ENCODE measurements at places on chromosomes 11 and 22.

GRCh38 chr22:50628543-50629134, 687 bp upstream of the ARSA start:
- DNase-seq, result no peak

DNA sequence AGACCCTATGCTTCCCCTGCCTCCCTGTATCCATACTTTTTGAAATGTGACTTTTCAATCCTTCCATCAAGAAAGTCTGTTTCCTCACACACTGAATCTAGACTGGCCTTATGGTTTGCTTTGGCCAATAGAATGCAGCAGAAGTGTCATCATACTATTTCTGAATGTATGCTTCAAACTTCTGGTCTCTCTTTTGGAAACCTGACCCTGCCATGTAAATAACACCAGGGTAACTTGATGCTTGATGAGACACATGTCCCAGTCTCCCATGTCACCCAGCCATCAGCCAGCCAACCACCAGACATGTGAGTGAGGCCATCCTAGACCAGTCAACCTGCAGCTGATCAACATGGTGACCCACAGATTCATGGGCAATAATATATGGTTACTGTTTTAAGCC, 29.7 kb upstream of the CAVIN3 start:
- no peak for DNase-seq

DNA sequence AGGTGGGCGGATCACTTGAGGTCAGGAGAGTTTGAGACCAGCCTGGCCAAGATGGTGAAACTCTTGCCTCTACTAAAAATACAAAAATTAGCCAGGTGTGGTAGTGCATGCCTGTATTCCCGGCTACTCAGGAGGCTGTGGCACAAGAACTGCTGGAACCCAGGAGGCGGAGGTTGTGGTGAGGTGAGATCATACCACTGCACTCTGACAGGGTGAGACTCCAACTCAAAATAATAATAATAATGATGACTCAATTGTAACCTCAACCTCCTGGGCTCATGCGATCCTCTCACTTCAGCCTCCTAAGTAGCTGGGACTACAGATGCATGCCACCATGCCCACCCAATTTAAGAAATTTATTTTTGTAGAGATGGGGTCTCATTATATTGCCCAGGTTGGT, 15.6 kb upstream of the CHRNA10 start:
- DNase-seq, result no peak

DNA sequence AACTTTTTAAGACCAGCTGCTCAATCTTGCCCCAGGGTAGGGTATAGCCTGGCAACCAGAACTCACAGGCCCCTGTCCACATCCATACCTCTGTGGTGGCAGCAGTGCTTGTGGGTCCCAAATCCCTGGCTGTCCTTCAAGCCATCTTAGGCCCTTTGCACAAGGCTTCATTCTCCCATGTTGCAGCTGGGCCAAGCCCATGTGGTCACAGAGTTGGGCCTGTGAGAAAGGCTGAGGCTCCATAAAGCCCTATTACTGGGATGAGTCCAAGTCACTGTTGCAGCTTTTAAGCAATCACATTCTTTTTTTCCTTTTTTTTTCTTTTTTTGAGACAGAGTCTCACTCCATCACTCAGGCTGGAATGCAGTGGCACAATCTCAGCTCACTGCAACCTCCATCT, 47.9 kb upstream of the SLC25A1 start:
- no peak for DNase-seq

DNA sequence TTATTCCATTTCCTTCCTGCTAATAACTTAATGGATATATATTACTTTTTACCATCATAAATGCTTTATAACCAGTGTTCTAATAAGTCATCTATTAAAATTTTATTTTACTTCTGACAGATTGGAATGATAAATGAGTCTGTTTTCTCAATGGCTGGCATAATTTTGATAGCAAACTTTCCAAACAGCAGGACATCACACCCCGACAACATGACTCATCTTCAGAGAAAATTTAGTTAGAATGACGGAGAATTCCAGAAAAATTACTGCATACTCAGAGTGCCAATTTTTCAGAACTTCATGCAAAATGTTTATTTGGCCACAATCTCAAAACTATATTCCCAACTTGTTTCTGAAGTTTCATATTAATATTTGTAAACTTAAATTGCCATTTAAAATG, 174.4 kb downstream of the SWAP70 start:
- no peak for DNase-seq

DNA sequence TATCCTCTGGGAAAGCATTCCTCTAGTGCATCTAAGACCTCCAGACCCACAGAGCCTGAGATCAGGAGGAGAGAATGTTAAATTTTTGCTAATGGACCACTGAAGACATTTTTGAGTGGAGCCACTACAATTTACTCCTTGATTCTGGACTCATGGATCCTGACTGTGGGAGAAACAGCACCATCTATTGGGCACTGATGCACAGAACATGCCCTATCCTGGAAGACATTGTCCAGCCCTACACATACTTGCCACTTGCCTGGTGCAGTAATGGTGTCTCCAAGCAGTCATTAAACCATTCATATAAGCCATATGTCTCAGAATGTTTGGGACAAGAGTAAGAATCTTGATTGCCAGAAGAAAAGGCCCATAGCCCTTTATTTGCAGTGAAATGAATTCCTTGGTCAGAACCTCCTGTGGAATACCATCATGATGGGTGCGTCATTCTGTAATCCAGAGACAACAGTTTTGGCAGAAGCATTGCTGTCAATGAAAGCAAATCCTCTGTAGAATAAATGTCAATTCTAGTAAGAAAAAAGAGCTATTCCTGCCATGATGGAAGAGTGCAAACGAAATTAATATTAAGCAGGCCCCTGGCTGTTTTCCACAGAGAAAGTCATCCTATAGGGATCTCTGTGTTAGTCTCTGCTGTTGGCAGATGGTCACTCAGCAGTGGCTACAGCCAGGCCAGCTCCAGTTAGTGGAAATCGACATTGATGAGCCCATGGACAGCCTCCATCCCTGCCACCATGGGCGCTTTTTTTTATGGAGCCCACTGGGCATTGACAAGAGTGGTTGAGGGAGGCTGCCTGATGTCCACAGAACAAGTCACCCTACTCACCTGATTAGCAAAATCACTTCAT, 43.5 kb downstream of the GGTLC2 start:
- DNase-seq, result no peak

GRCh38 chr11:110172468-110173065, 79.4 kb downstream of the ZC3H12C start:
- DNase-seq, result no peak

GRCh38 chr22:30521368-30522156, 16.1 kb upstream of the SEC14L4 start:
- DNase-seq, result no peak

- DNase-seq, result no peak
These were observed 40.0 kb downstream of the COMMD9 start for GRCh38 chr11:36249246-36249645.

GRCh38 chr11:6405846-6406245, 13.0 kb downstream of the APBB1 start:
- DNase-seq, result no peak

DNA sequence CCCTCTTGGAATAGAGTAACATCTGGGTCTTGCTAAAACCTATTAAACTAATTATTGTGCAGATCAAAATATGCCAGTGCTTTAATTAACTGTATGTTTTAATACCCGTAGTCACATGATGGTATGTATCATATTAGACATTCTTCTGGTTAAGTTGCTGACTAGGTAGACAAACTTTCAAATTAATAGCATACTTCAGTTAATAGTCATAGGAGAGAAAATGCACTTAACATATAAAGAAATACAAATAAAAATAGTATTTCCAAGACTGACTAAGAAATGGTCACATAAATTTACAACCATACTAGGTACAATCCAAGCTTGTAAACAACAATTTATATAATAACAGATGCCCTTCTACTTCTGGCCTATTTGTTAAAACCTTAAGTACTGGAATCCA, 7.6 kb upstream of the EXPH5 start:
- DNase-seq, result no peak

- DNase-seq, result no peak
These were observed 42.5 kb downstream of the LARGE2 start for GRCh38 chr11:45964911-45965389.

GRCh38 chr11:114078423-114078822, 18.9 kb downstream of the ZBTB16 start:
- no peak for DNase-seq

DNA sequence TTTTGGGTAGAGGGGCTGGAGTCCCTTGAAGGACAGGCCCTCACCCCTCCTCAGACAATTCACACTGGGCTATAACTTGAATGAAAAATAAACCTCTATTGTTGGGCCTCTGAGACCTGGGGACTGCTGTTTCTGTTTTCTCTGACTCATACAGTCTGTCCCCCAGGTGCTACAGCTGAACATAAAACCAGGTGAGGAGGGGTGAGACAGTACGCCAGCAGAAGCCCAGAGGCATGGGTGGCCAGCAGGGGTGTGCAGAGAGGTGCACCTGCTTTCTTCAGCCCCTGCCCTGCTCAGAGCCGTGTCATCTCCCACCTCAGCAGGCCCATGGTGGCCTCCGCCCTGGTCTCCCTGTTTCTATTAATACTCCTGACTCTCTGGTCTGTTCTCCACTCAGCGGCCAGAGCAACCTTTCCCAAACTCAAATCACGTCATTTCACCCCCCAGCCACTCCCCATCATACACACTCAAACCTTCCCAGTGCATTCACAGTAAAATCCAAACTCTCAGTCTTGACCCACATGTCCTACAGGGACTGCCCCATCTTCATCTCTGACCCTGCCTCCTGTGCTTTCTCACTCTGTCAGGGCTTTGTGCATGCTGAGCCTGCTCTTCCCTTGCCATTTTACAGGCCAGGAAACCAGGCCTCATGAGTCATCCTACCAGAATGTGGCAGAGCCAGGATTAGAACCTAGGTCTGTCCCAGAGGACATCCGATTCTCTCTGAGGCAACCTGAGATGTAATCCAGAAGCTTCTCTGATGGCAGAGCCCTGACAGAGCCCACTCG, 5.4 kb upstream of the IL2RB start:
- no peak for DNase-seq

DNA sequence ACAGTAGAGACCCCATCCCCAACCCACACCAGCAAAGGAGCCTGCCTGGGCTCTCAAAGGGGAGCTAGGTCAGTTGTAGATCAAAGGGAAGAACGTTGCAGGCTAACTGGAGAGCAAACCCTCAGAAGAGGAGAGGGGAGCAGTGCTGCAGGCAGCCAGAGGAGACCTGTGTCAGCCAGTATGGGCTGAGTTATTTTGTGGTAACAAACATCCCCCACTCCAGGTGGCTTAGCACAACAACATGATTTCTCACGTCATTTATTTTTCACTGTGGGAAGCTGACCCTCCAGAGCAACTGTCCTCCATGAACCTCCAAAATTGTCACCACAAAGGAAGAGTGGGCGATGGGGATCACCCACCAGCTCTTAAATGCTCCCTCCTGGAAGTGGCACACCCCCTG, 19.8 kb upstream of the SHANK2 start:
- DNase-seq, result no peak

DNA sequence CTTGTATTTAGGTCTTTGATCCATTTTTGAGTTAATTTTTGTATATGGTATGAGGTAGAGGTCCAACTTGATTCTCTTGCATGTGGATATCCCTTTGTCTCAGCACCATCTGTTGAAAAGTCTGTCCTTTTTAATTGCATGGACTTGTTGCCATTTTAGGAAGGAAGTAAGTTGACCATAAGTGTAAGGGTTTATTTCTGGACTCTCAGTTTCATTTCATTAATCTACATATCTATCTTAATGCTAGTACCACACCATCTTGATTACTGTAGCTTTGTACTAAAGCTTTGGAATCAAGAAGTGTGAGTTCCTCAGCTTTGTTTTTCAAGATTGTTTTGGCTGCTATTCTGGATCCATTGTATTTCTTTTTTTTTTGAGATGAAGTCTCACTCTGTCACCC, 31.4 kb downstream of the CBL start:
- DNase-seq, result no peak

GRCh38 chr22:31995046-31995445, 48.0 kb upstream of the SLC5A1 start:
- DNase-seq, result no peak

GRCh38 chr11:65352783-65353182, 1.8 kb upstream of the TIGD3 start:
- DNase-seq, result no peak

DNA sequence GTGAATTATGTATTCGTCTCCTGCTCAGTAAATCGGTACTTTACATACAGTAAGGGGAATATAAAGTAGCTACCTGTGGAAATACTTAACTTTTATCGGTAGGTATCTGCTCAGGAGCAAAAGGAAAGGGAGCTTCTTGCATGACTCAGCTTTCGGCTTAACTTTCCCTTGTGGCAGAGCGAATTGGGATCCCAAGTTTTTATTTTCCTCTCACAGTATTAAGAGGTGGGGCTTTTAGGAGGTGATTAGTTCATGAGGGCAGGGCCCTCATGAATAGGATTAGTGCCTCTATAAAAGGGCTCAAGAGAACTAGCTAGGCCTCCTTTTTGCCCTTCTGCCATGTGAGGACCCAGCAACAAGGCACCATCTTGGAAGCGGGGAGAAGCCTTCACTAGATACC, 18.7 kb downstream of the RCN1 start:
- no peak for DNase-seq

GRCh38 chr22:19815093-19815822, 39.4 kb downstream of the GNB1L start:
- DNase-seq, result no peak
